ENCODE measurements at places on chromosomes 6 and 20. TPM values are rescaled to one million over a fixed set of nuclear protein-coding genes. Genes with fewer than 3 reads are reported as not detected.

- DNase-seq = no peak
These were observed 126.6 kb downstream of the ADAT2 start for GRCh38 chr6:143323729-143324470.

- DNase-seq = no peak
These were observed 134.8 kb downstream of the LY86 start for GRCh38 chr6:6723361-6723760.

The TENT5A gene
- polyA plus RNA-seq = 1.8 TPM

The NRSN1 gene
- not detected for polyA plus RNA-seq

DNA sequence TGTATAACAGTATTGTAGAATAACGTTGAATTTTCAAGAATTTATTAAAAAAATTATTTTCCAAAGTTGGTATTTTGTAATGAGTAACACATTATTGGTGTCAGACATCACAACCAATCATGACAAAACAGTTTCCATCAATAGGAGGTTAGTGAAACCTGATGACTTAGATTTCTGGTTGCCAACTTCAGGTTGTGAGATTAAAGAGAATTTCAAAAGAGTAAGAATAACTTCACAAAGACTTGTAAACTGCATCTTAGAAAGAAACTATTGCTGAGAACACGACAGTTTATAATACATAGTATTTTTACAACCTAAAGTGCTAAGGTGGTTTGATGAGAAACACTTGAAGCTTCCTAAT, 159.2 kb upstream of the ARG1 start:
- DNase-seq = no peak

DNA sequence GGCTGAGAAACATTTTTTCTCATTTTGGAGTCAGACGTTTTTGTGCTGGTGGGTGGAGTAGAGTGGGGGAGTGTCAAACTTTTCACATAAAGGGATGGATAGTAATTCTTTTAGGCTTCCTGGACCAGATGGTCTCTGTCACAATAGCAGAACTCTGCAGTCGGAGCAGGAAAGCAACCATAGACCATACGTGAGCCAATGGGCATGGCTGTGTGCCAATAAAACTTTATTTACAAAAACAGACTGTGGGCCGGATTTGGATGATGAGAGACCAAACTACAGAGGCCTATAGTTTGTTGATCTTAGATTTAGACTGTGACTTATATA, 70.8 kb upstream of the SLC22A23 start:
- DNase-seq = peak; percentile 53

- no peak for DNase-seq
These were observed 75.3 kb downstream of the RIN2 start for GRCh38 chr20:19833395-19833794.

The PRSS35 gene
- 0.05 TPM for polyA plus RNA-seq

GRCh38 chr6:36666826-36667591, 11.5 kb upstream of the CDKN1A start:
- peak; percentile 99 for DNase-seq
